ENCODE measurements at places on chromosomes 2 and 18. TPM values are rescaled to one million over a fixed set of nuclear protein-coding genes. Genes with fewer than 3 reads are reported as not detected.
A peak's percentile ranks its signal among the peaks of the same experiment; 100 is the strongest.

- H3K36me3 ChIP-seq, result no peaks in the 10 kb centered on the region
- peaks cover 9% of the 10 kb centered on the region for H3K4me1 ChIP-seq
- DNase-seq, result peak; percentile 45
- peak overlapping the region; percentile 67 for H3K4me3 ChIP-seq
- no peak overlapping the region for H3K27ac ChIP-seq
- no peaks in the 10 kb centered on the region for H3K27me3 ChIP-seq
Measured at GRCh38 chr2:241035818-241036396, 37.5 kb downstream of the SNED1 start.

DNA sequence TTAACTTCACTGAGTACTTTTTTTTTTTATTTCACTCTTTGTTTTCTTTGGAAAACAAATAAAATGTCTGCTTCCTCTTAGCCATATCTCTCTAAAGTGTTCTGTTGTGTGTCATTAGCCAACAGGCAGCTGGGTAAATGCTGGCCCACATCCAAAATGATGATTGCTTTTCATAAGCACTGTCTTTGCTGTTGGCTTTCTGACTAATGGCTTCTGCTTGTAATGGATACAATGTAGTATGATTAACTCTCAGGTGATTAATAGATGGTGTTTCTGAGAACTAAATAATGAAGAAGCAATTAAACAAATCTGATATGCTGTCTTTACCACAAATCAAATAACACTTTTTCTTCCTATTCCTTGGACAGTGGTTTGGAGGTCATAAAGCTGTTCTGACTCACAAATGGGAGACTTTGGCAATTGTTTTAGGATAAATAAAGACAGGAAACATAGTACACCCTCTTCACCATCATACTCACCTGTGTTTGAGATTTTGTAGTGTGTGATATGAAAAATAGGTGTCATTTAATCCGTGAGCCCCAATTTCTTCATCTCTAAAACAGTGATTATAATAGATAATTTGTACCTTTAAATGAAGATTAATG lies 888.4 kb downstream of the TSN start:
- no peaks in the 10 kb centered on the region for H3K27me3 ChIP-seq
- H3K4me1 ChIP-seq, result no peaks in the 10 kb centered on the region
- H3K4me3 ChIP-seq, result no peak overlapping the region
- no peak for DNase-seq

- no peak for DNase-seq
- no peaks in the 10 kb centered on the region for H3K27me3 ChIP-seq
- H3K36me3 ChIP-seq, result no peaks in the 10 kb centered on the region
- no peaks in the 10 kb centered on the region for H3K4me1 ChIP-seq
- H3K27ac ChIP-seq, result no peak overlapping the region
Measured at GRCh38 chr18:33020877-33021276, 248.1 kb upstream of the KLHL14 start.

DNA sequence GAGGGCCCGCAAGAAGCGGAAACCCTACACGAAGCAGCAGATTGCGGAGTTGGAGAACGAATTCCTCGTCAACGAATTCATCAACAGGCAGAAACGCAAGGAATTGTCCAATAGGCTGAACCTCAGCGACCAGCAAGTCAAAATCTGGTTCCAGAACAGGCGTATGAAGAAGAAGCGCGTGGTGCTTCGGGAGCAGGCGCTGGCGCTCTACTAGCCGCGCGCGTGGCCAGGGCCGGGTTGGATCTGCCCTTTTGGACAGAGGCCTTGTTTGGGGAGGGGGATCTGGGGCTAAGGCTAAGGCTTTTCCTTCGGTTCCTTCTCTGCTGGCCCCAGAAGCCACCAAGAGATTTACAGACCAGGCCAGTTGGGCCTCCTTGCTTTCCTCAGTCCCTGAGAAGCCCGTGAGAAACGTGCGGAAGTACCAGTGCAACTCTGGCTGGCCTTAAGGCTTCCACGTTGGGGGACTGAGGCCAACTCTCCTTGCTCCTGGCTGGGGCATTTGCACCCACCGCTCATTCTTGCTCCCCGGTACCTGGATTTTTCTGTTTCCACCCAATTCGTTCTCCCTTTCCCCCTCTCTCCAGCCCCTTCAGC lies 1.0 kb downstream of the HOXD12 start:
- H3K36me3 ChIP-seq, result no peaks in the 10 kb centered on the region
- peaks cover 89% of the 10 kb centered on the region for H3K27me3 ChIP-seq
- peaks cover 24% of the 10 kb centered on the region for H3K4me1 ChIP-seq
- DNase-seq, result no peak
- no peak overlapping the region for H3K4me3 ChIP-seq

DNA sequence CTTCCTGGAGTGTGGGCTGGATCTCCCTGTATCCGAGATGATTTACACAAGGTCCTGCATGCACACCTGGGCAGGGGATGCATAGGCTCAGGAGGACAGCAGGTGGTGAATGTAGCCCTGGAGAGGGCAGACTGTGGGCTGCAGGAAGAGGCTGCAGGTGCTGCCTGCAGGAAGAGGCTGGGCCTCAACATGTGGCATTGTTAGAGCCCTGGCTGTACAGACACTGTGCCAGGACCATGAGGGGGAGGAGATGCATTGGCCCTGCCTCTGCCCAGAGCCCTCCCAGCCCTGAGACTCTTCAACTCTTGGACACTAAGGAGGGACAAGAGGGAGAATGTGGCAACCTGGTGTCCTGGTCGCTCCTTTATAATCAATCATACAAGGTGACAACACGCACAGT lies 392.8 kb downstream of the TNS1 start:
- H3K4me3 ChIP-seq, result no peak overlapping the region
- H3K27me3 ChIP-seq, result no peaks in the 10 kb centered on the region
- peaks cover 44% of the 10 kb centered on the region for H3K4me1 ChIP-seq

DNA sequence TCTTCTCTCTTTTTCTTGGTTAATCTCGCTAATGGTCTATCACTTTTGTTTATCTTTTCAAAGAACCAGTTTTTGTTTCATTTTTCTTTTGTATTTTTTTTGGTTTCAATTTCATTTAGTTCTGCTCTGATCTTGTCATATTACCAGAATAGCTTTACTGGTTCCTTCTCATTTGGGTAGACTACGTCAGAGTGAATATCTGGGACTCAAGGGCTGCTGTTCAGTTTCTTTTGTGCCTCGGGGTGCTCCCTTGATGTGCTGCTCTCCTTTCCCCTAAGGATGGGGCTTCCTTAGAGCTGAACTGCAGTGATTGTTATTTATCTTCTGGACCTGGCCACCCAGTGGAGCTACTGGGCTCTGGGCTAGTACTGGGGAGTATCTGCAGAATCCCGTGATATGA lies 29.4 kb upstream of the IL1RN start:
- peaks cover 10% of the 10 kb centered on the region for H3K36me3 ChIP-seq
- peak overlapping the region; percentile 76 for H3K27ac ChIP-seq
- H3K27me3 ChIP-seq, result no peaks in the 10 kb centered on the region
- peak; percentile 14 for DNase-seq
- H3K4me1 ChIP-seq, result peaks cover 32% of the 10 kb centered on the region

GRCh38 chr18:26477828-26478466 lies 70.4 kb downstream of the KCTD1 start:
- H3K4me1 ChIP-seq, result no peaks in the 10 kb centered on the region

DNA sequence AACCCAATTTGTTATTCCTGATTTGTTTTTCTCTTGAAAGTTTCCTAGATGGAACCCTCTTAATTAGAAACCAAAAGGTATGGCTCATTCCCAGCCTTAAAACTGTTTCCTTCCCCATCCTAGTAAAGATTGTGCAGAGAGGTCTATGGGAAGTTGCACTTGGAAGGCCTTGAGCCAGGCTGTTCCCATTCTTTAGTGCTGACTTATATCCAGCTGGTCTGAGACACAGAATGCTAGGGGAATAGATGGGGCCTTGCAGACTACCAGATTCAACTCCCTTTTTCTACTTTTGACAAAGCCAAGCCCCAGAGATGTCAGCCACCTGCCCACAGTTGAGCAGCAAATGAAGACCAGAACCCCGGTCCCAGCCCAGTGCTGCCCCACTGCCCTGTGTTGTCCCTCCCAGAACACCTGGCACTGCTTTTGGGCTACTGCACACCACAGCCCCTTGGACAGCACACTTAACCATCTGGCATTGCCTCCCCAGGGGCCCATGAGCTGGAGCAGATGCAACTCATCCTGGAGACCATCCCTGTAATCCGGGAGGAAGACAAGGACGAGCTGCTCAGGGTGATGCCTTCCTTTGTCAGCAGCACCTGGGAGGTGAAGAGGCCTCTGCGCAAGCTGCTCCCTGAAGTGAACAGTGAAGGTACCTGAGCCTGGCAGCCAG lies 98.2 kb downstream of the MRO start:
- no peaks in the 10 kb centered on the region for H3K4me1 ChIP-seq
- H3K27me3 ChIP-seq, result peaks cover 1% of the 10 kb centered on the region
- H3K36me3 ChIP-seq, result no peaks in the 10 kb centered on the region
- no peak for DNase-seq
- no peak overlapping the region for H3K27ac ChIP-seq

GRCh38 chr18:22170421-22171257 lies 1.2 kb downstream of the GATA6 start:
- peak overlapping the region; percentile 78 for H3K4me3 ChIP-seq
- H3K36me3 ChIP-seq, result no peaks in the 10 kb centered on the region
- DNase-seq, result peak; percentile 35
- peaks cover 77% of the 10 kb centered on the region for H3K27me3 ChIP-seq
- H3K27ac ChIP-seq, result no peak overlapping the region

DNA sequence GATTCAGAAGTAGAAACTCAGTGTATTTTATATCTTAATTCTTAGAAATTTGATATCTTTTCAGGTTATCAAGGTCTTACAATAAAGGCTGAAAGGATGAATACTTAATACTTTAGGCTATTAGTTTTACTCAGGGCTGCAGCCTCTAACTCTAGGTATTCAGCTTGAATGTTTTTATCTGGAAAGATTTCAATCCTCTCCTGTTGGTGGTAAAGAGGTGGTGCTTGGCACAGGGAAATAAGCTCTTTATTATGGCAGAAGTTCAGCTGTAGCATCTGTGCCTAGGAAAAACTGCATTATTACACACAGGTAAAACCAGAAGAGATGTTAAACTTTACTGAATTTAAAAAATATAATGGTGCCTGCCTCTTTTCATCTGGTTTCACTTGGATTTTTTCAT lies 11.1 kb downstream of the ACVR2A start:
- H3K4me3 ChIP-seq, result no peak overlapping the region
- H3K27me3 ChIP-seq, result peaks cover 7% of the 10 kb centered on the region
- no peak overlapping the region for H3K27ac ChIP-seq
- DNase-seq, result no peak
- H3K4me1 ChIP-seq, result peaks cover 4% of the 10 kb centered on the region
- H3K36me3 ChIP-seq, result no peaks in the 10 kb centered on the region

DNA sequence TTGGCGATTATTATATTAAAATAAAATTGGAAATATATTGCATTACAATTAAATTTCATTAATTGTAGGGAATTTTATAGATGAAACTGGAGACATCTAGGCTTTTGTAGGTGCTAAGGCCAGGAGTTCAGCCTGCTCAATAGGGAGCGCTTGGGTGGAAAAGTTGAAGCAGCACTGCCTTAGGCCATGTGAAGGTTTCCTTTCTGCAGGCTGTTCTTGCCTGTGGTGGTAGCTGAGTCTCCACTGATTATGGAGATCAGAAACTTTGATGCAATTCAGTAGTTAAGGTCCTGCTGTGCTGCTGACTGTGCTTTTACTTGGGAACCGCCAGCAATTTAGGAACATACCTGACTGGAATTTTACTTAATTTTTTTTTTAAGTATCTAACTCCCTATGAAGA lies 179.9 kb upstream of the BOD1L2 start:
- no peak overlapping the region for H3K4me3 ChIP-seq
- H3K36me3 ChIP-seq, result peaks cover 8% of the 10 kb centered on the region
- DNase-seq, result no peak
- H3K4me1 ChIP-seq, result no peaks in the 10 kb centered on the region

- DNase-seq, result no peak
- no peak overlapping the region for H3K4me3 ChIP-seq
- no peaks in the 10 kb centered on the region for H3K27me3 ChIP-seq
- H3K4me1 ChIP-seq, result no peaks in the 10 kb centered on the region
- H3K36me3 ChIP-seq, result no peaks in the 10 kb centered on the region
Measured at GRCh38 chr2:1405967-1406366, 7.3 kb upstream of the TPO start.

GRCh38 chr2:162928356-162928755 lies 89.8 kb upstream of the KCNH7 start:
- no peaks in the 10 kb centered on the region for H3K4me1 ChIP-seq
- no peak overlapping the region for H3K4me3 ChIP-seq
- no peak for DNase-seq
- H3K36me3 ChIP-seq, result no peaks in the 10 kb centered on the region
- no peaks in the 10 kb centered on the region for H3K27me3 ChIP-seq

- no peaks in the 10 kb centered on the region for H3K4me1 ChIP-seq
- H3K27ac ChIP-seq, result no peak overlapping the region
- no peaks in the 10 kb centered on the region for H3K36me3 ChIP-seq
- H3K4me3 ChIP-seq, result no peak overlapping the region
Measured at GRCh38 chr2:215002500-215002899, 135.9 kb downstream of the ABCA12 start.

DNA sequence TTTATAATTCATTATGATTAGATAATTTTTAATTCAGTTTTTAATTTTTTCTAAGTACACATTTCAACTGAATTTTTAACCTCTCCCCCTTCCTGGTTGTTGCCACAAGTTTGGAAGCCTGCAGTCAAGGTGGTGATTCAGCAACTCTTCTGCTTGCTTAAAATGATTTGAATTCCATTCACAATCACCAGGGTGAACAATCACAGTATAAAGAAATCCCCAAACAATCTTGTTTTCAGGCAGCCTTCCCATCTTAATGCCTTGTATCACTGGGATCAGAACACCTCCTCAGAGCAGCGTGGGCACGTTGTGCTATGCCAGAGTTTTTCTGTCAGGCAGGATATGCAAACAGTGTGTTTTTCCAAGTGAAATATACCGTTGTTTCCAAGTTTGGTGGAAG lies 46.7 kb upstream of the BARD1 start:
- no peak overlapping the region for H3K27ac ChIP-seq
- H3K4me1 ChIP-seq, result no peaks in the 10 kb centered on the region
- H3K4me3 ChIP-seq, result no peak overlapping the region
- H3K27me3 ChIP-seq, result no peaks in the 10 kb centered on the region

DNA sequence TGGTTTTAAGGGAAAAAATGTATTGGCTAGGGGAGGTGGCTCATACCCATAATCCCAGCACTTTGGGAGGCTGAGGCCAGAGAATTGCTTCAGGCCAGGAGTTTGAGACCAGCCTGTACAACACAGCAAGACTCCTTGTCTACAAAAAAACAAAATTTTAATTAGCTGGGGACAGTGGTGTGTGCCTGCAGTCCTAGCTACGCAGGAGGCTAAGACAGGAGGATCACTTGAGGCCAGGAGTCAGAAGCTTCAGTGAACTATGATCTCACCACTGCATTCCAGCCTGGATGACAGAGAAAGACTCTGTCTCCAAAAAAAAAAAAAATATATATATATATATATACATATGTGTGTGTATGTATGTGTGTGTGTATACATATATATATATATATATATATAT lies 18.5 kb downstream of the CCDC88A start:
- H3K4me3 ChIP-seq, result no peak overlapping the region
- no peaks in the 10 kb centered on the region for H3K4me1 ChIP-seq
- DNase-seq, result no peak
- no peaks in the 10 kb centered on the region for H3K36me3 ChIP-seq

GRCh38 chr18:45978084-45978483 lies 11.0 kb upstream of the EPG5 start:
- peaks cover 7% of the 10 kb centered on the region for H3K4me1 ChIP-seq
- DNase-seq, result no peak
- no peaks in the 10 kb centered on the region for H3K27me3 ChIP-seq

Gene BOLL
- total RNA-seq, result not detected

Gene FRZB
- total RNA-seq, result not detected

Gene PSTPIP2
- total RNA-seq, result 17.8 TPM

Gene CXCR1
- not detected for total RNA-seq

Gene CXCR4
- total RNA-seq, result 97.0 TPM

Gene GAL3ST2
- total RNA-seq, result 0.89 TPM

Gene DNER
- not detected for total RNA-seq

Gene CENPA
- total RNA-seq, result 32.5 TPM

Gene IFIH1
- 29.1 TPM for total RNA-seq

Gene CD28
- total RNA-seq, result 97.3 TPM

Gene ALPG
- total RNA-seq, result not detected

Gene AGAP1
- total RNA-seq, result 2.5 TPM

Gene UGT1A4
- not detected for total RNA-seq

Gene ARHGAP15
- 72.8 TPM for total RNA-seq

All from activated CD8-positive, alpha-beta T cell treated with anti-CD3 and anti-CD28 coated beads for 36 hours (primary cell).